Calu3 (cell line): ENCODE measurements at places on chromosomes 2 and 18. TPM values are rescaled to one million over a fixed set of nuclear protein-coding genes. Genes with fewer than 3 reads are reported as not detected.

DNAH6 gene
- total RNA-seq: 0.95 and 1.3 TPM in 2 replicates

DNA sequence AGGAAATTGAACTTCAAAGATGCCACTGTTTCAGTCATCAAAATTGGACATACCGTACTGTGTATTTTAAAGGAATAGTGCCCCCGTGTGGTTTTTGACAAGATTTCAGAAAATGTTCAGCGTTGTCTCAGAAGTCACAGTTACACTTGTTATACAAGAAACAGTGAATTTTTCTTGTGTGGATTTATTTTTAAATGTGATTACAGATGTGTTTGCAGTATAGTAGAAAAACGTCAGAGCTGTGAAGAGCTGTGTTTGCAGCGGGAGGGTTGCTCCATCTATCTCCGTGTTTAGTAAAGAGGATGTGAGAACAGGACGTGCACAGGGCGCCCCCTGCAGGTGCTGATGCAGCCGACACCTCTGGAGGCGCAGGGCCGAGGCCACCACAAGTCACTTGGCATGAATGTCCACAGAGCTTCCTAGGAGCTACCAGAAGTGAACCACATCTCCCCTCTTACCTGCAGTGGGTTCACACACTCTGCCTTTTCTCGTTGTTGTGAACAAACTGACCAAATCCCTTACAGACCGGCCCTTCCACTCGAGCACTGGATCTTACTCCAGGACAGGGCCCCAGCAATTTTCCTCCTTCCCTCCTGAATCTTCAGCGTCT lies 73.1 kb downstream of the CACNB4 start:
- DNase-seq: peak; percentile 88
- H3K4me3 ChIP-seq: peak overlapping the region; percentile 55
- H3K36me3 ChIP-seq: peaks cover 6% of the 10 kb centered on the region
- peaks cover 29% of the 10 kb centered on the region for H3K27me3 ChIP-seq
- H3K4me1 ChIP-seq: peaks cover 13% of the 10 kb centered on the region

GRCh38 chr2:11842336-11842735 lies 95.9 kb downstream of the LPIN1 start:
- H3K4me3 ChIP-seq: no peak overlapping the region
- no peaks in the 10 kb centered on the region for H3K36me3 ChIP-seq
- DNase-seq: no peak
- no peak overlapping the region for H3K27ac ChIP-seq
- peaks cover 4% of the 10 kb centered on the region for H3K27me3 ChIP-seq

CBLN2 gene
- 0.24 TPM in 1 of 2 replicates, not detected in the other for total RNA-seq

- H3K27ac ChIP-seq: no peak overlapping the region
- no peak overlapping the region for H3K4me3 ChIP-seq
- no peak for DNase-seq
- no peaks in the 10 kb centered on the region for H3K27me3 ChIP-seq
- no peaks in the 10 kb centered on the region for H3K4me1 ChIP-seq
These were observed 143.9 kb upstream of the CREB1 start for GRCh38 chr2:207385903-207386302.

DNA sequence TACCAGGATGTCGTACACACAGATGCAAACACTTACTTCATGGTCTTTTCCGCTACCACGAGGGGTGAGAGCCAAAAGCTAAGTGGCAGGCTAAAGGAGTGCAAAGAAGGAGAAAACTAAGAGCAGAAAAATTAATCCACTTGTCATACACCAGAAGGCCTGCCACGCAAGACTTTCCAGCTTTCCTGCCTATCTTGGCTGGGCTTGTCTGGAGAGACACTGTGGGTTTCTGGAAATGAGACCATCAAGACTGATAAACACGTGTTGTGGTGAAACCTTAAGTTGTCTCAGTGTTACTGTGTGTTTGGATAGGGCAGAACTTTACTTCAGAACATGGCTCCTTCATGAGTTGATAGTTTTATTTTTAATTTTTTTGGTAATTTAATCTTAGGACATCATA lies 175.6 kb downstream of the FMNL2 start:
- H3K27ac ChIP-seq: no peak overlapping the region
- DNase-seq: no peak
- H3K4me1 ChIP-seq: peaks cover 64% of the 10 kb centered on the region
- peaks cover 5% of the 10 kb centered on the region for H3K36me3 ChIP-seq
- H3K27me3 ChIP-seq: no peaks in the 10 kb centered on the region

FIGN gene
- total RNA-seq: 8.4 and 9.1 TPM in 2 replicates

DNA sequence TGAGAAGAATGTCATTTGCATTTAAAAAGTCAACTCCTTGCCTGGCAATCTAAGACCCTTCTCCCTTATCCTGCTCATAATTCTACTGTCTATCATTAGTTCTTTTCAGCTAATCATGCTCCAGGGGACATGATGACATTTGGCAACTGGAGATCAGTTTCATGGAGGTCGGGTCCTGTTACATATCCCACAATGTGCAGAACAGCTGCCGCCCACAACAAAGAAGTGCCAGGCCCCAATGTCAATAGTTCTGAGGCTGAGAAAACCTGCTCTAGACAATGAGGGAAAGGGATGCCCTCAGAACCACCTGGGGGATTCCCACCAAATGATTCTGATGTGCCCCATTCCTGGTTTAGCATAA lies 53.4 kb upstream of the IL1RL1 start:
- H3K27me3 ChIP-seq: no peaks in the 10 kb centered on the region
- H3K4me3 ChIP-seq: no peak overlapping the region

GRCh38 chr2:198662905-198663304 lies 794.8 kb downstream of the SATB2 start:
- no peak for DNase-seq
- no peak overlapping the region for H3K27ac ChIP-seq
- H3K4me3 ChIP-seq: no peak overlapping the region
- H3K36me3 ChIP-seq: no peaks in the 10 kb centered on the region

INO80D gene
- total RNA-seq: 19.5 and 20.2 TPM in 2 replicates

AQP12B gene
- total RNA-seq: not detected in 2 replicates

DNA sequence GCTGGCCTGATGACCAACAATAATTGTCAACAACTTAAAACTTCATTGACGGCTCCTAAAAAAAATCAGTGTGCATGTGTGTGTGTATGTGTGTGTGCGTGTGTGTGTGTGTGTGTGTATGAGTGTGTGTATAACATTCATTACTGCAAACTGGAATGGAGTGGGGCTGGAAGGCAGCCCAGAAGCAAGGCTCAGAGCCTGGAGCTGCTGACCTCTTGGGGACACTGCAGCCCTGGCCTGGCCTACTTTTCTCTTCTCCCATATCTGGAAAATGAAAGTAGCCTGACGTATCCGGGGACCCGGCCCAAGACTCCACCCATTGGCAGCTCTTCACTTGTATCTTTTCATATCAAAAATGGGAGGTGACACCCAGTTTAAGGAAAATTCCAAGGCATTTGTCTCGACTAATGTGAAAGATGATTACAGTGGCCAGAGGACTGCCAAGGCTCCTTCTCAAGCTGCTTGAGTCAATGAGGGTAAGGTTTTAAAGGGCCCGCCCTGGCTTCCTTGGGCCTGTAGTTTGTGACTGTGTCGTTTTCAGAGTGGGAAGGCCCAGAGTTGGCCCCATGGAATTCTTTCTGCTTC lies 72.4 kb upstream of the IL1R1 start:
- no peaks in the 10 kb centered on the region for H3K27me3 ChIP-seq
- no peak overlapping the region for H3K4me3 ChIP-seq
- peak; percentile 41 for DNase-seq
- no peak overlapping the region for H3K27ac ChIP-seq

CPLX4 gene
- not detected in 2 replicates for total RNA-seq

DNA sequence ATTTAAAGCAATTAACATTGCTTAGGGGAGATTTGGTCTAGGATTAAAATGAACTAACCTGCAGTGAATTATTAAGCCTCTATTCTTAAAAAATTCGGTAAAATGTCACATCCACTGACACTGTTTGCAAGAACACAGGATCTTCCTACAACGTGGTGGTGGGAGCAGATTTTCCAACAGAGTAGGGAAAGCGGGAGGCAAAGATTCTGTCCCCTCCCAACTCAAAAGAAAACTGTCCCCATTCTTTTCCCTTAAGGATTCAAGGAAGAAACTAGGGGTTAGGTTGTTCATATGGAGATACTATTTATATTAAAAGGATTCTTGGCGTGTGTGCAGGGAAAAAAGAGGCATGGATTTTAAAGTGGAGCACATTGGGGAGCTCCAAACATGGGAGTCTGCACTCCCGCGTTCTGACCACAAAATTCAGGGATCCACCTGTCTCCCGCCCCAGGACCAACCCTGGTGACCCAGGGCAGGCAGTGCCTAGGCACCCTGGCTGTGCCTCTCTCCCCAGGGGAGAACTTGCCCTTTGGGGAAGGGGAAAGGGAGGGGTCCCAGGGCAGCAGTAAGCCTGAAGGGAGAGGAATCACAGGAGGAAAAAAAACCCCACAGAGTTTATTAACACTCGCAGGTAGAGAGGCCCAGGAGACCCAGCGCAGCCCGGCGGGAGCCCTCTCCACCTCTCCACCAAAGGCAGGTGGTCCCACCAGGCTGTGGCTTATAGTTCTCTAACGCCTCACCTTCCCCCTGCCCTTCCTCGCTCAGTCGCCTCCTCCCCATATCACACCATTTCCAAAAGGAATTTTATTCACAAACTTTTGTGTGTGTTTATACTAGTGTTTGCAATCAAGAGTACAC lies 2.3 kb downstream of the PTGR3 start:
- H3K36me3 ChIP-seq: peaks cover 45% of the 10 kb centered on the region
- peak overlapping the region; percentile 98 for H3K4me3 ChIP-seq
- H3K4me1 ChIP-seq: peaks cover 27% of the 10 kb centered on the region

DNA sequence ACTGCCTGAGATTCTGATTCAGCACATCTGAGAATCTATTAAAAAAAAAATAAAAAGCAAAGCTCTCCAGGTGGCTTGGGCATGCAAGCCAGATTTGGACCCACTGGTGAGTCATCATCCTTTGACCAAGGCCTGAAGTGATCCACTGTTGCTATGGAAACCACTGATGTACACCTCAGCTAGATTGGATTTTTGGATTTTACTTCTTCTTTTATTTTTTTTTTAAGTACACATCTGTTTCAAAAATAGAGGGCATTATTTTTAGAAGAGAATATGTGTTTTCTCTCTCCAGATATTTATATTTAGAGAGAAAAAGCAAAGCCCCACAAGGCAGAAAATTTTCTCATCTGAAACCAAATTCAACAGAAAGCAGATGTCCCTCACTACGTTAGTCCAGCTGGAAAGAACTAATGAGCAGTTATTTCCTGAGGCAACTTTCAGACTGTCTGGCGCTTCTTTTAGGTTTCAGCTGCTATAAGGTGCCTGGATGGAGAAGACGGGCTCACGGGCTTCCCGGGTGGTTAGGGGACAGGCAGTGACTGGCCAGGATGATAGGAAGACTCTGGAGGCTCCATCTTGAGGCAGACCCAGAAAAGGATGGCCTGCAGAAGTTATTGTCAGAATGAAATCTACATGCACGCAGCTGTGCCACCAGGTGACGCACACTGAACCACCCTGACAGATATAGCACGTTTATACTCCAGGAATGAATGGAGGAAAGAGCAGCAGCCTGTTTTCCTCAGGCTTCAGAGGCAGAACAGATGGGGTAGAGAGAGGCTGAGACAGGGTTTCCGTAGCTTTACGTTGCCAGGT lies 50.5 kb downstream of the MRPL35 start:
- no peaks in the 10 kb centered on the region for H3K27me3 ChIP-seq
- H3K4me3 ChIP-seq: no peak overlapping the region
- no peak overlapping the region for H3K27ac ChIP-seq
- peaks cover 2% of the 10 kb centered on the region for H3K4me1 ChIP-seq

DNA sequence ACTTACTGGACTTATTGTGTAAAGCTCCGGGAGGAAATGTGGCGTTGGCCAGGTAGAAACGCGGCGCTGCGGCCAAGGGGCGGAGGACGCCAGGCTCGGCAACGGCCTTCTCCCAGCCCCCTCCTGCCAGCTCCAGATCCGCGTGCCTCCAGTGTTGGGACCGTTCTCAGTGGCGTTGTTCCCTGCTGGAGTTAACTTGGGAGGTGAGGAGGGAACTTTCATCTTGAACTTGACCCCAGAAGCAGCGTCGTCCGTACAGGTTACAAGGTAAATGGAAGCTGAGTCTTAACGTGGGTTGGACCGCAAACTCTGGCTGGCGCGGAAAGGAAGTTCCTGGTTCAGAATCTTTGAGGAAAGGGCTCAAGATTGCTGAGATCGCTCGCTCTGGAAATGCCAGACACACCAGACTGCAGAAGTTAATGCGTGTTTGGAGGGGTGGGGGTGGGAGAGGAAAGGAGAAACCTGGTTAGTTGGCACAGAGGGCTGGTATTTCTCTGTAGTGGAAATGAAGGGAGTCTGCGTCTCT lies 1.3 kb downstream of the TANC1 start:
- peaks cover 43% of the 10 kb centered on the region for H3K4me1 ChIP-seq
- peaks cover 43% of the 10 kb centered on the region for H3K36me3 ChIP-seq
- peak overlapping the region; percentile 99 for H3K4me3 ChIP-seq
- peak; percentile 50 for DNase-seq
- no peaks in the 10 kb centered on the region for H3K27me3 ChIP-seq

DUSP19 gene
- 1.6 and 2.7 TPM in 2 replicates for total RNA-seq

- no peak overlapping the region for H3K27ac ChIP-seq
- H3K36me3 ChIP-seq: no peaks in the 10 kb centered on the region
- no peak for DNase-seq
- H3K4me3 ChIP-seq: no peak overlapping the region
These were observed 286.3 kb upstream of the FN1 start for GRCh38 chr2:215722125-215722524.

L3MBTL4 gene
- total RNA-seq: 2.1 and 2.4 TPM in 2 replicates

DNA sequence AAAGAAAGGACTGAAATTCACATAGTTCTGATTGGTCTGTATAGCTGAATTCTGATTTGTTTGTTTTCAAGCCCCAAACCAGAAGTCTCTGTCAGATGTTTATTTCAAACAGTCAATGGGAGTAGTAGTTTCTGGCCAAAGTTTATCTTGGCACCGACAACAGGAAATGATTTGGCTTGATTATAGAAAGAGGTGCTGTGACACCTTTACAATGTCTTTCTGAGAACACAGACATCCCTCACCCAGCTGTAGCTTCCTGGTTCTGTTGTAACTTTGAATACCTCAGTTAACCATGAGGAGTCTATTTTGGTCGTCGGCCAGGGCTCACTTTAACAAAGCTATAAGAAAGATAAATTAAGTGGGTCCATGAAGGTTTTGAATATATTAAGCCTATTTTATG lies 545.0 kb upstream of the ZNF804A start:
- no peak overlapping the region for H3K4me3 ChIP-seq
- no peaks in the 10 kb centered on the region for H3K27me3 ChIP-seq
- DNase-seq: peak; percentile 34
- no peak overlapping the region for H3K27ac ChIP-seq
- no peaks in the 10 kb centered on the region for H3K4me1 ChIP-seq
- no peaks in the 10 kb centered on the region for H3K36me3 ChIP-seq

GRCh38 chr2:3785220-3785889 lies 82.0 kb downstream of the DCDC2C start:
- H3K4me3 ChIP-seq: no peak overlapping the region
- no peaks in the 10 kb centered on the region for H3K27me3 ChIP-seq
- no peak overlapping the region for H3K27ac ChIP-seq
- no peaks in the 10 kb centered on the region for H3K36me3 ChIP-seq
- no peak for DNase-seq

GRCh38 chr18:22640281-22640842 lies 222.6 kb upstream of the CTAGE1 start:
- no peak overlapping the region for H3K4me3 ChIP-seq
- H3K27me3 ChIP-seq: no peaks in the 10 kb centered on the region
- H3K4me1 ChIP-seq: peaks cover 24% of the 10 kb centered on the region
- no peak overlapping the region for H3K27ac ChIP-seq

- H3K27me3 ChIP-seq: no peaks in the 10 kb centered on the region
- H3K4me3 ChIP-seq: no peak overlapping the region
- DNase-seq: no peak
- H3K27ac ChIP-seq: no peak overlapping the region
- peaks cover 6% of the 10 kb centered on the region for H3K36me3 ChIP-seq
- peaks cover 21% of the 10 kb centered on the region for H3K4me1 ChIP-seq
These were observed 89.2 kb upstream of the CXCR4 start for GRCh38 chr2:136207030-136207623.
